ENCODE measurements at places on chromosomes 2 and 18.

- peak; percentile 96 for DNase-seq
These were observed 274.9 kb downstream of the NR4A2 start for GRCh38 chr2:156057647-156058046.

DNA sequence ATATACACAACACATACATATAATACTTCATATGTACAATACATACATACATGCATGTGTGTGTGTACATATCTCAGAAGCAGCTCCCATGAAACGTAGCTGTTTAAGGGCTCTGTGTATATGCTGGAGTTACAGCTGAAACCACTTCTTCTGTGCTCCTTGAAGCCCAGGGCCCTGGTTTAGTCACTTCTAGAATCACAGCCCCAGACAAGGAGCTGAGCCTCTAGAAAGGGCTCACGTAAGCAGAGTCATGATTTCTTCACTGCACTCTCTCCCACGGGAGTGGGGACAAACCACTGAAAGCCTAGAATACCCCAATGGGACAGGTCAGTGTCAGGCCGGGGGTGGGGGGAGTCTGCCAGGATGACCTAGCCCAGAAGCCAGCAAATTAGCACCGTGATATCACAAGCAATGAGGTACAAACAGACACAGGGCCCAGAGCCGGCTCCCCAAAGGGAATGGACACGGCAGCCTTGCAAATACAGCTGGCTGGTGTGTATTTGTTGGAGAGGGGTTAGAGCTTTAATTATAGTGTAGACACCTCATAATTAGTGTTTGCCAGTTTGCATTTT, 90.3 kb downstream of the C1QL2 start:
- no peak for DNase-seq

GRCh38 chr2:52327641-52328040, 1295.7 kb upstream of the NRXN1 start:
- DNase-seq, result no peak

DNA sequence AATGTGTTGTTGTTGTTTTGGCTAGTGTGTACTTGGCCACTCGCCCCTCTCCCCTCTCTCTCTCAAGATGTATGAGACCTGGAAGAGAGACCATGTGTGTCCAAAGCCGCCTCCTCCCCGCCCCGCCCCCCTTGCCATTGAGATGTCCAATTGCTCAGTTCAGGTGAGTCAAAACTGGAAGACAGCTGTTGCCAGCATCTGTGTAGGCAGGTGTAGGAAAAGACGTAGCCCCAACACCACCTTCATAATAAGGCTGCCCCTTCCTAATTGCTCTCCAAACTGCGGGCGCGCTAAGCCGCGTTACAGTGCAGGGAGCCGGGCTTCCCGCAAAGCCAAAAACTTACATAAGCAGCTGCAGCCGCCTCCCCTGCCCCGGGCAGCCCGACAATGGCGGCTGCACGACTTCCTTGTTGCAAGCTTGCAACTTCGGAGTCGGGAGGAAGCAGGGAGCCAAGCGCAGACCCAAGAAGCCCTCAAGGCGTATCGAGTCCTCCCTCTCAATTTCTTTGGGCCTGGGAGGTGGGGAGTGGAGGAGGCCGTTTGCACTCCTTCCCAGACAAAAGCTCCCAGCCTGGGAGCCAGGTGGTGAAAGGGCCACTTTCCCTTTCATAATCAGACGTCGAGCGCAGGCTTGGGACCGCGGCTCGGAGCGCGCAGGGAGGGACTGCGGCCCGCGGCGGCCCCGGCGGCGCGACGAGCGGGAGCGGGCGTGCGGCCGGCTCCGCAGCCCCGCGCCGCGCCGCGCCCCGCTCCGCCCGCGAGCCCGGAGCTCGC, 882 bp downstream of the ZBTB14 start:
- DNase-seq, result peak; percentile 39

DNA sequence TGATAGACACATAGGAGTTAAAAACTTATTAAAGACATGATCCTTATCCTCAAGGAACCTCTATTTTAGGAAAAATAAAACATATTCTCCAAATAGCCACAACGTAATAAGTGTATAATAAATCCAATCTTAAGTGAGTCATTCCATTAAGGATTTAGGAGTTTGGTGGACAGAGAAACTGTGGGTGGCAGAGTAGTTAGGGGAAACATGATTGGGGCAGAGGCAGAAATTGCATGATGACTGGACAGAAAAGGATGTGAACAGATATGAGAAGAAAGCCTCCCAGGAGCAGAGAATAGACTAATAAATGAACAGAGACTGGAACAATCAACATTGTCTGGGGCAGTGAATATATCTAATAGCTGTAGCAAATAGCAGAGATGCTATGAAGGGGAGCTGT, 48.1 kb upstream of the SIGLEC15 start:
- DNase-seq, result peak; percentile 80

DNA sequence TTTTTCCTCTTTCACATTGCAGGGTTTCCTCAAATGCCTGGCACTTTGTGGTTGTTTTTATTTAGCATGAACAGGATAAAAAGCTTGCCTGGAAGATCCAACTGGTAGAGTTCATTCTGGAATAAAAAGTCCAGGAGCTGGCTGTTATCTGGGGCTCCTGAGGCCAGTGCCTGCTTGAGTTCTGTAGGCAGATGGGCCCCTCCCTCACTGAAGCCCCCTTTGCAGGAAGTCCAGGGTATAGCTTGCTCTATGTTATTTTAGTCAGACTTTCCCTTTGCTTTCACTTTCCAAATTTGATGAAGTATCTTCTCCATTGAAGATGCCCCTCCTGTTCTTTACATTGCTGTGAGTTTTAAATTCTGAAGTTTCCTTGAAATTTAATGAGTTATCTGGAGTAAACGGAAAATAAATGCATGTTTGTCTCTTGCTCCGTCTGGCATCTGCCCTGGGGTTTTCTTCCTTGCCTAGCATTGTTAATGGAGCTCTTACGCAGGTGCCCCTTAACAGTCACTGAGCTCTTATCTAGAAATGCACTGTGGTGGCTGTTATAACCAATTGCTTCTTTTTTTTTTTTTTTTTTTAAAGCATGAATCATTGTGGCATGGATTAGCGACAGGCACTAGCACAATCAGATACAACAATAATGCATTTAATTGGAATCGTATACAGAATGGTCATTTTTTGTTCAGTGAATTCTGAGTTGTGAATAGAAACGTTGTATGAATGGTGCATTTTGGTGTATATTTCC, 27.0 kb upstream of the LPIN1 start:
- no peak for DNase-seq
